T-helper 22 cell (primary cell): ENCODE measurements at places on chromosomes 5 and 9.

- DNase-seq: no peak
Observed at GRCh38 chr5:67904366-67904765, 311.2 kb upstream of the PIK3R1 start.

GRCh38 chr9:38368731-38369130 lies 23.8 kb upstream of the ALDH1B1 start:
- DNase-seq: no peak

DNA sequence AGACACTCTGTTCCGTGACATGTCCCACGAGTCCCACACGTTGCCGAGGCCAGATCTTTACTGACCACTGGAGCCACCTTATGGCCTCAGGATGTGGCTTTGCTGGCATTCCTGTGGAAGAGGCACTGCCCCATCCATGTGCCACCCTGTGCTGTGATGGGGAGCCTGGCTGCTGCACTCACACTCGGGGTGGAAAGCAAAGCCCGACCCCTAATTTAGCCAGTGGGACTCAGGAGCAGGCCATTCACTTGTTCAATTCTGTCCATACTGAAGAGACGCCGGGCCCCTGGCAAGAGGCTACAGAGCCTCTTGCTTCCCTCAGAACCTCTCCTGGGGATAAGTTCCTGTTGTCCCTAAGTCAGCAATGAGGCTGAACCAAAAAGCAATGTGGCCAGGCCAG lies 18.6 kb upstream of the CEP72 start:
- no peak for DNase-seq

DNA sequence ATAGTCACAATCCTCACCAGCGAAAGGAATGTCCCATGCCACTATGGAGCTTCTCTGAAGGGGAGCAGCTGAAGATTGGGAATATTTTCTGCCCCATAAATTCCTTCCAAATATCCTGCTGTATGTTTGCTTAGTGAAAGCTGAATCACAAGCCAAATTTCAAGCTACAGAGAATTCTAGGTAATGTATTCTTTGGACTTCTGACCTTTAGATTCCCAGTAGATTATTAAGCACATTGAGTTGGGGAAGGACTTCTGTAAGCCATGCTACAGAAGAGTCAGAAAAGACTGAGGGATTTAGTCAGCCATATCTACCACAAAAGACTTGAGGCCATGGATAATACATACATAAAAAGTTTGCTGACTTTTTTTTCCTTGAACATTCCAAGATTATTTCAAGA lies 1342.0 kb upstream of the NUDT12 start:
- no peak for DNase-seq

GRCh38 chr5:17024686-17025180 lies 88.6 kb upstream of the MYO10 start:
- DNase-seq: no peak

GRCh38 chr9:129172816-129173215 lies 5.2 kb downstream of the IER5L start:
- DNase-seq: no peak

- no peak for DNase-seq
Observed at GRCh38 chr9:131927091-131927490, 152.6 kb downstream of the MED27 start.

DNA sequence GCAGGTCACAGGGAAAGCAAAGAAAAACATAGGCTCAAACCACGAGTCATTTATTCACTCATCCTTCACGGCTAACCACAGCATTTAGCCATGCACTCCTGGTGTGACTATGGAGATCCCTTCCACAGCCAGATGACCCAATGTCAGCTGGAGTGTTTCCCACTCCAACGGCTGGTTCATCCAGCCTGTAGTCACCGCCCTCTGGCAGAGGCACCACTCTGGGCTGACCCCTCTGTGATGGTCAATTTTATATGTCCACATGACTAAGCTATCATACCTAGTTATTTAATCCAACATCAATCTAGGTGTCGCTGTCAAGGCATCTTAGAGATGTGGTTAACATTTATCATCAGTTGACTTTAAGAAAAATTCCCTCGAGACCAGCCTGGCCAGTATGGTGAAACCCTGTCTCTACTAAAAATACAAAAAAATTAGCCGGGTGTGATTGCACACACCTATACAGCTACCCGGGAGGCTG lies 9.5 kb upstream of the PHF19 start:
- DNase-seq: no peak
